ENCODE measurements at places on chromosomes 7 and 10.
A peak's percentile ranks its signal among the peaks of the same experiment; 100 is the strongest.

GRCh38 chr10:11875494-11876281, 52.5 kb downstream of the PROSER2 start:
- no peak for DNase-seq

- DNase-seq, result no peak
Measured at GRCh38 chr10:11344550-11344949, 266.9 kb downstream of the USP6NL start.

DNA sequence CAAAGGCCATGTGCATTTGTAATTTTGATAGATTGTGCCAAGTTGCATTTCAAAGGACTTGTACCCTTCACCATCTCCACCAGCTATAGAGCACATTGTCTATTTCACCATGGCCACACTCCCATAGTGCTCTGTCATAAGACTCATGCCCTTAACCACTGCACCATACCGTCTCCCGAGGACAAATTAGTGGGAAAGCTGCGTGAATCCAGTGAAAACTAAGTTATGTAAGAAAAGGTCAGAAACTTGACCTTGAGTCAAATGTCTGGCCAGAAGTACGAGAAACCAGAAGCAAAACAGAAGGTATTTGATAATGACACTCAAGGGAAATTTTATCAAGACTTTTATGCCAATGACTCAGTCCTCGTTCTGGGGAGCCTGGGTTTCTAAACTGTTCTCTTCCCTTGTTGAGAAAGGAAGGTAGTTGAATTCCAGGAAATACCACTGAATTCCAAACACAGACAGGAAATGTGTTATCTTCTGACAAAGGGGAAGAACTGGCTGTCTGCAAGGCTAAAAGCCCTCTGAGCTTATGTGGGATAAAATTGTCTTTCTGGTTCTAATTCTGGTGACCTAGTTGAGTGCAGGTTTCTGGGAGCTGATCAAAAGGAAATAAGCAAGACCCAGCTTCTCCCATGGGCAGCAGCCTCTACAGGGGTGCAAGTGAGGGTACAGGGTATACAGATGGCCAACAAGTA, 49.7 kb downstream of the CDK1 start:
- no peak for DNase-seq

GRCh38 chr7:128404886-128405470, 4.8 kb downstream of the IMPDH1 start:
- no peak for DNase-seq

DNA sequence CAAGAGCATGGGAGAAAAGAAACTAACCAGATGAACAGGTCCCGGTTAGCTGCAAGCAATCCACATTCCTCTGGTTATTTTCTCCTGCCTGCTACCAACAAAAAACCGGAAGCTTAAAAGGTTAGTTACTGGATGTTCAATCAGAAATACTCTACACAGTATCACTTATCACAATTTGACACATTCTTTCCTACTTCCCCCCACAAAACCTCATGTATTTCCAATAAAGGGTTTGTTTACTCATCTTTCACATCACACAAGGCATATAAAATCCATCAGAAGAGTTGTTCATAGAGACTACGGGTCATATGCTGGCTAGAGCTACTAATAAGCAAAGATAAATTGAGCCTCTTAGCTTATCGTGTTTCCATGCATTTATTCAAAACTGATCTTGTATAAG, 4.8 kb downstream of the SLC25A28 start:
- DNase-seq, result no peak

DNA sequence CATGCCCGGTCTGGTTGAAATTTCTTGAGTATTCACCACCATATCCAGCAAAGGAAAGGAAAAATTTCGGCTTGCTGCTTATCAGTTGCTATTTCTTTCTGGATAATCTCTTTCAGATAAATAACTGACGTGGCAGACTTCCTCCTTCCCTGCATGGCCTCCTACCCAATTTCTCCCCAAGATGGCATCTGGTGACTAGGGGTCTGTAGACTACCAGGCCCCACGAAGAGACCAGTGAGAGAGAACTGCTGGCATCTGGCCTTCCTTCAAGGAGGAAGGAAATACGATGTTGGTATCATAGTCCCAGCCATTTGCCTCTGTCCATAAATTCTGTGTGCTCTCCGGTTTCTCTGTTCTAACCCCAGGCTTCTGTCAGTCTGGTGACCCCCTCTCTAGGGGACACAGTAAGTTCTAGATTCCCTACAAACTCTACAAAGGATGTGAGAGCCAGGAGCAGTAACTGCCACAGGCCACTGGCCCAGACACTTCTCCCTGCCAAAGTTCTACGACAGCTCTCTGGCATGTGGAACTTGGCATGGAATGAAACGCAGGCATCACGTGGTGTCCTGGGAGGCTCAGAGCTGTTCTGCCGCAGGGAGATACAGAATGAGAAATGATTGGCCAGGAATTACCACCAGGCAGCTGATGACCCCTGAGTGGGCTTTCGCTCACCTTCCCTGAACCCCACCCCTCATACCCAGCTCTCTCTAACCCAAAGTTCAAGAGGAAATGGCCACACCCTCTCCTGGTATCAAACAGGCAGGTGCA, 30.0 kb upstream of the MSRB2 start:
- no peak for DNase-seq

- DNase-seq, result no peak
Measured at GRCh38 chr10:130105724-130106123, 4.9 kb downstream of the C10orf143 start.

DNA sequence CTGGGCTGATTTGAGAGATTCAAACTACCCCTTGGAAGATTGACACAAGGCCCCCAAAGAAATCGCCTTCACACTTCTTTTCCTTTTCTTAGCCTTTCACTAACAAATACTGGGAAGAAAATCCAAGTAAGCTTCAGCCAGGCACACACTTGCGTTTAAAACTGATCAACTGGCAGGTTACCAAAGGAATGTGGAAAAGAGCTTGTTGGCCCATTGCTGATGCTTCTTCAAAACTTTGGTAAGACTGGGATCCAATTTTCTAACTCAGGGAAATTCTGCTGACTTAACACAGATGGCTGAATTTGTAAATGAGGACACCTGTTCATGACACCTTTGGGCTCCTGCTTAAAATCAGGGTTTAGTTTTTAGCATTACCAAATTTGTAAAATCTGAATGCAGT, 464.5 kb upstream of the GALNT17 start:
- no peak for DNase-seq

DNA sequence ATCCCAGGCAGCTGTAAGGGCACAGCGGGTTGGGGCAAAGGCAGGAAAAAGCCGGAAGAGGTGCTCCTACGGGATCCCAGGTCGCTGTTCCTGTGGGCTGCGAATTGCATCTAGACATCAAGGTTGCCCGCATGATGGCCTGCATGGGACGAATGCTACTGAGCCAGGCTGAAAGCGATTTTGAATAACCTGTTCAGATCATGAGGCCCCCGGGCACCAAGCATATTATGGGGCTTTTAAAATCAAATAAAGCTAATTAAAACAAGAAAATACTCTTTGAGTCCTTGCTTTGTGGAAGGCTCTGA, 37.1 kb downstream of the CAMK2B start:
- DNase-seq, result no peak

- DNase-seq, result no peak
Measured at GRCh38 chr10:32786968-32787367, 171.1 kb downstream of the ITGB1 start.

DNA sequence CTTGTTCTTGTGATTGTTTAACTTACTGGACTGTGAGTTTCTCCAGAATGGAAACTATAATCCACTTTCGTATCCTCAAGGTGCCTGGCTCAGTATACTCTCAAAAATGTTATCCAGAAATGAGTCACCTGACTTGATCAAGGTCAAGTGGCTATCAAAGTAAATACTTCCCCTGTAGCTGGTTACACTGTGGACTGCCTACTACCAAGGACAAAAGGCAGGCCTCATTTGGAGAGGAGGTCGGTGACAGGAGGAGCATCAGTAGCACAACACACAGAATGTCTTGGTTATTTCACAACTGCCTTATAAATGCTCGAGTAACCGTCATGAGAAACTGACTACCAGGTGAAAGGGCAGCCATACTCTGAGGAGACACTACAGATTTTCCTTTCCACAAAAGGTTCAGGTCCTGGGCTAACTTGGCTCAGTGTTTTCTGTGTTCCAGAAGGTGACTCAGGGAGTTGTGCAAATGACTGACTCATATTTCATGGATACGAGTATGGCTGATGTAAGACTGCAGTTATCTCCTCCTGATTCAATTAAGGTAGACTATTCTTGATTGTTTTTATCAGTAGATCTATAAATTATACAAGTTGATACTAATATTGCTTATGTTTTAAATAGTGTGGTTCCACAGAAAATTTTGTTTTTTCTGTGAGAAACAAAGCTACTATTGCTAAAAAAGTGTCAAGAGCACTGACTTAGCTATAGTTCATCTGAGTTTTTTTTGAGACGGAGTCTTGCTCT, 4.2 kb upstream of the CCNY start:
- no peak for DNase-seq

- DNase-seq, result no peak
Measured at GRCh38 chr7:88771417-88771816, 11.9 kb downstream of the ZNF804B start.

DNA sequence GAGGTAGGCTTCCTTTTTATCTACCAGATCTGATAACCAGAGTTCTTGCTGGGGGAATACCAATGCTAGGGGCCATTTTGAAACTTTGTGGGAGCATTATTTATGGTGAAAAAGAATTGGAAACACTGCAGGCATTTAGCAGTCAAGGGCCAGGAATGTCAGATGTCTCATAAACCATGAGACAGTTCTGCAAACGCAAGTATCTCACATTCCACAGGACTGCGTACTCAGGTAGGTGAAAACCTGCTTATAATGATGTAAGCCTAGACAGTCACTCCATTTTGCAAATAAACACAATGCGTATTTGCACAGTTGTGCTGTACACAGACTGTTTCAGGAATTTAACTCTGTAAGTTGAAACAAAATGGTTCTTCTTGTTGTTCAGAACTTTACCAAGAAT, 33.9 kb downstream of the ECHDC3 start:
- no peak for DNase-seq

GRCh38 chr10:15043674-15044073, at the start of gene OLAH:
Gene OLAH, plus strand, starts transcription at chr10:15043943. Its CDS starts 3,346 bp downstream, at chr10:15047289.
- no peak for DNase-seq

GRCh38 chr10:100623521-100624230, 87.9 kb downstream of the HIF1AN start:
- no peak for DNase-seq

GRCh38 chr10:112304267-112304859, 21.2 kb downstream of the TECTB start:
- DNase-seq, result no peak

DNA sequence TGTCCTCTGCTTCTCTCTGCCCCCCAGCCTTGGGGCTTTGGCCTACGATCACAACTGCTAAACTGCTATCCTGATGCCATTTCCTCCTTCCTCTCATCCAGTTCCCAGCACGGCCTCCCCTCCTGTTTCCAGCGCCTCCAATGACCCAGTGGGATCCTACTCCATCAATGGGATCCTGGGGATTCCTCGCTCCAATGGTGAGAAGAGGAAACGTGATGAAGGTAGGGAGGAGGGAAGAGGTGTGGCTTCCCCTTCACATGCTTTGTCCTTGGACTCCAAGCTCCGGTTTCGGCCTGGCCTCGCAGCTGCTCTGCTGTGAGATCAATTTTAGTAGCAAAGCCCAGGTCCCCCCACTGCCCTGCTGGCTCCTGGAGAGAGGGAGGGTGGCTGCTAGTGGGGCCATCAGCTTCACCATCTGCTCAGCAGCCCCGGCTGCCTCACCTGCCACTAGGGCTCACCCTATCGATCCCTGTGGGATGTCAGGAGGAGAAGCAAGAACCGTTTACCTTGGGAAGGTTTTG, 35.8 kb downstream of the PAX2 start:
- no peak for DNase-seq

- DNase-seq, result no peak
Measured at GRCh38 chr10:77281719-77282118, 355.9 kb downstream of the KCNMA1 start.

DNA sequence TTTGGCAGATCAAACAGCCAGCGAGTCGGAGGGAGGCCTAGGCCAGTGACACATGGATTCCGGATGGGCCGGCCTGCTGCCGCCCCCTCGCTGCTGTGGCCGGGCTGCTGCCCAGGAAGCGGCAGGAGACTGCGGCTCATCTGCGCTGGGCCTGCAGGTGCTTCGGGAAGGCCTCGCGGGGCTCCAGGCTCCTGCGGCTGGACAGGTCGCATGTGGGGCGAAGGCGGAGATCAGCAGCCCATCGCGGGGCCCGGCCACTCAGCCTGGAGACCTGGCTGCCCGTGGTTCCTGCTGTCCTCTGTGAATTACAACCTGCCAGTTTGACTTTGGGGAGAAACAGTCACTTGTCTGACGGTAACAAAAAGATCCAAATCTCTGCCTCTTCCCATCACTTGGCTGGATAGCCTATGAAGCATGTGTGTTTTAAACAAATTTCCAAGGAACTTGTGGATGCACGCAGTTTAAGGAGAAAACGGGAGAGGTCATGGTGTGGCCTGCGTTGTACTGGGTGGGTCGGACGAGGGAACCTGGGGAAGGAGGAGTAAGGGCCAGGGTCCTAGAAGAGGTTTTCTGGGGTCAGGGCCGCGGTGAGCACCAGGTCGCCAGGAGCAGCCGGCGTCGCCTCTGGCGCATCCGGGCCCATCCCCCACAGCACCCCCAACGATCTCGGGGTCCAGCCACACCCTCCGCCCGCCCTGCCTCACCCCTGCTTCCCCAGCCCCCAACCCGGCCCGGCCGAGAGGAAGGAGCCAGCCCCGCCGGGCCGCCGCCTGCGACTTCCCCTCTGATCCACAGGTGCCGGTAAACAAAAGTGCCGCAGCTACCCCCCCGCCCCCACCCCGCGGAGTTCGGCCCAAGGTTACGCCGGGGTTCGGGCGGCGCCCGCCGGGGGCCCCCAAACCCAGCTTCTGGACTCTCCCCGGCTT, 1.6 kb downstream of the SPOCK2 start:
- DNase-seq, result peak; percentile 57

DNA sequence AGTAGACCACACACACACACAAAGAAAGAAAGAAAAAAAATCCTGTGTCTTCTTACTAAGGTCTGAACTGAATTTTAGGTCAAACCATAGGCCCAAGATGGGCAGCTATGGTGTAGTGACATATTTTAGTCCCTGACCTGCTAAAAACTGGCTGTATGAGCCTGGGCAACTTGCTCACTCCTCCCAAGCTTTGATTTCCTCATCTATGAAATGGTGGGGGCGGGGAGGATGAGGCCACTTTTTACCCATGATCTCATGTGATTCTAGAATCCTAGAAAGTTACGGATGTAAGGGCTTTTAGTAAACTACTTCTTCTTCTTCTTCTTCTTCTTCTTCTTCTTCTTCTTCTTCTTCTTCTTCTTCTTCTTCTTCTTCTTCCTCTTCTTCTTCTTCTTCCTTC, 6.1 kb upstream of the CCL24 start:
- DNase-seq, result no peak

- no peak for DNase-seq
Measured at GRCh38 chr7:76191783-76192240, 9.9 kb upstream of the SRRM3 start.
